ENCODE measurements at places on chromosomes 2 and 18.

DNA sequence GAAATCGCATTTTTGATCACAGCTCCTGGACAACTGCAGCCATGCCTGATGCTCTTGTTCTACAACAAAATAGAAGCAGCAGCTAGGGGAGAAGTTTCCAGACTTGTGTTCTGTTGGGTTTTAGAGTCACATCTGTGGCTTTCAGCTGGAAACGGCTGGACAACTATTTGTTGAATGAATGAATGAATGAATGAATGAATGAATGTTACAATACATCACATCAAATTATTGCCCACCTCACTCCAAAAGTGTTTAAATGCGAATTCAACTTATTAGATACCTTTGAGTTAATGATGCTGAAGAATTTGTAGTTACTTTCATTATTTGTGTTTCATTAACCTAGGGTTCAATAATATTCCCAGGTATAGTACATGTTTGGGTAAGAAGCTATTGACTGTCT, 8.5 kb upstream of the METTL21A start:
- DNase-seq, result no peak

DNA sequence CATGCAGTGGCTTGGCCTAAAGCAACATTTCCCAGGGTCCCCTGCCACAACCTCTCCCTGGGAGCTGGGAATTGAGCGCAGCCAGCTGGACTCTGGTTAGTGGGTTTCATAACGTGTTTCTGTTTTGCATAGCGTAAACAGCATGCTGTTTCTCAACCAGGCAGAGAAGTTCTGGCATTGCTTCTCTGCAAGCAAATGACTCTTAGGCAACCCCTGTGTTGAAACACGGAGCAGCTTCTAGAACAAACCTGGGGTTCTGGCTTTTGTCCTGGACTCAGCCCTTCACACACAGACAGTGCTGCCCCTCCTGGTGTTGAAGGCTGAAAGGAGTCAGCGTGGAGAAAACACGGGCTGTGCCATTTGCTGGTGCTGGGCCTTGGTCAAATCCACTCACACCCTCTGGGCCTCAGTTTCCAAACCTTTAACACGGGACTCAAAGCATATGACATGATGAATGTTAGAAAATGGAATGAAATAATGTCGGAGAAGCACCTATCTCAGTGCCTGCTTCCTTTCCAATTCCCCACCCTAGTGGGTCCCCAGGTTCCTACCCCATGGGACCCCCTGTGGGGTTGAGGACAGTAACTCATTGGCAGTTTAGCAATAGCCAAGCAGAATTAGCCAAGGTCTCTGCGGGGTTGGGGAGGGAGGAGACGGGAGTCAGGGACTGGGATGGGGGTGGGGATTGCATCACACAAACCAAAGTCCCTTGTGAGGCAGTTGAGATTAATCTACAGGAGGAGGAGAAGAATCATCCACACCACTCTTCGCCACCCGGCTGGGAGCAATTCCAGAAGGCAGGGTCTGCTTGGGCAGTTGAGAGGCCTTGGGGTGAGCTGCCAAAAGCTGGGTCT, 30.2 kb upstream of the IL1R2 start:
- DNase-seq, result no peak

DNA sequence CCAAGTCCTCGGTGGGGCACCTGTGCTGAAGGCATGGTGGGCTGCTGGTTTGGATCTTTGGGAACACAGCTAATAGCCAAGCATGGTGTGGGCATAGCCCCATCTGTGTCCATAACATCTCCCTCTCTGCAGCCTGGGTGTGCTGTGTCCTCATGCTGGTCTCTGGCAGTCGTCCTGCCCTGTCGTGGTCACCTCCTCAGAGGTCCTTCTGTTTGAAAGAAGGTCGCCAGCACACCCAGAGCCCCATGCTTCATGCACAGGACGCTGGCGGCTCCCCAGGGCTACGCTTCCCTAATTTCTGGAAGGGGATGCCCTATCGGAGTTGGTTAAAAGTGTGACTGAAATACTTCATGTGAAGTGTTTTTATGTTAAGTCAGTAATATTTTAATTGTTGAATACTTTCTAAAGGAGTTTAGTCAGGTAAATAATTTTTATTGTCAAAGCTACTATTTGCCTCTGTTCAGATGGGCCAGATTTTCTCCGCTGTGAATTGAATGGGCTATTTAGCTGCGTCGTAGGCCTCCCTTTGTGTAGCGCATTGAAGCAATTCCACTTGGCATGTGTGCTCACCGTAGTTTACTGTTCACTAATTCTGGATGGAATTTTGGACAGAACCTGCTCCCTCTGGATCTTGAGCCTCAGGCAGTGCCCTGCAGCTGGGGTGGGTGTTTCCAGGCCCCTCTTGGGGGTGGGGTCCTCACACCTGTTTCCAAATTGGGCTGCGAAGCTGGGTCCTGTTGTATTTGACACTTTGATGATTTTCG, 81.9 kb downstream of the WDSUB1 start:
- no peak for DNase-seq

DNA sequence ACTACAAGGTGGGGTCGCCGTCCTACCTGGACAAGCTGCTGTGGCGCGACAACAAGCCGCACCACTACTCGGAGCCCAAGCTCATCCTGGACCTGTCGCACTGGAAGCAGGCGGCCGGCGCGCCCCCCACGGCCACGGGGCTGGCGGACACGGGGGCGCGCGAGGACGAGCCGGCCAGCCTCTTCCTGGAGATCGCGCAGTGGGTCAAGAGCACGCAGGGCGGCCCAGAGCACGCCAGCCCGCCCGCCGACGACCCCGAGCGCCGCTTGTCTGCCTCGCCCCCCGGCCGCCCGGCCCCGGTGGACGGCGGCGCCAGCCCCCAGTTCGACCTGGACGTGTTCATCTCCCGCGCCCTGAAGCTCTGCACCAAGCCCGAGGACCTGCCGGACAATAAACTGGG, 90.4 kb downstream of the MRO start:
- no peak for DNase-seq

DNA sequence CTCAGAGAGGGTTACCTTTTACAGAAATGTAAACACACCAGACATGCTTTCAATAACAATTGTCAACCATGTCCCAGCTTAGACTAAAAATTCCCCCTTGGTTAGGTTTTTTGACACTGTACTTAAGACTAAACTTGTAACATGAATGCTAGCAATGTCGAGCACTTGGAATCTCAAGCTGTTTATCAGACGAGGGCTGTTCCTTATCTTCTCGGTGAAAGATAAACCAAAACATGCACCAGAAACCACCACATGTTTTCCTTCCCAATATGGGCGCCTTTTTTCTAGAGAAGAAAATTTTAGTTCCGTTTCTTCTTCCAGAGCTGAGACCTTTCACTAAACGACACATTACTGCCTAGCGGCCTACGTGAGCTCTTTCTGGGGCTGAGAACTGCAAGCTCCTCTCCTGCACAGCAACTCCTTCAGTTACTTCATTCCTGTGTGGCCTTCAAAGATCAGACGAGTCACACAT, 42.4 kb upstream of the ACKR3 start:
- no peak for DNase-seq

GRCh38 chr18:12306752-12307700, 1.0 kb upstream of the TUBB6 start:
- peak; percentile 37 for DNase-seq

DNA sequence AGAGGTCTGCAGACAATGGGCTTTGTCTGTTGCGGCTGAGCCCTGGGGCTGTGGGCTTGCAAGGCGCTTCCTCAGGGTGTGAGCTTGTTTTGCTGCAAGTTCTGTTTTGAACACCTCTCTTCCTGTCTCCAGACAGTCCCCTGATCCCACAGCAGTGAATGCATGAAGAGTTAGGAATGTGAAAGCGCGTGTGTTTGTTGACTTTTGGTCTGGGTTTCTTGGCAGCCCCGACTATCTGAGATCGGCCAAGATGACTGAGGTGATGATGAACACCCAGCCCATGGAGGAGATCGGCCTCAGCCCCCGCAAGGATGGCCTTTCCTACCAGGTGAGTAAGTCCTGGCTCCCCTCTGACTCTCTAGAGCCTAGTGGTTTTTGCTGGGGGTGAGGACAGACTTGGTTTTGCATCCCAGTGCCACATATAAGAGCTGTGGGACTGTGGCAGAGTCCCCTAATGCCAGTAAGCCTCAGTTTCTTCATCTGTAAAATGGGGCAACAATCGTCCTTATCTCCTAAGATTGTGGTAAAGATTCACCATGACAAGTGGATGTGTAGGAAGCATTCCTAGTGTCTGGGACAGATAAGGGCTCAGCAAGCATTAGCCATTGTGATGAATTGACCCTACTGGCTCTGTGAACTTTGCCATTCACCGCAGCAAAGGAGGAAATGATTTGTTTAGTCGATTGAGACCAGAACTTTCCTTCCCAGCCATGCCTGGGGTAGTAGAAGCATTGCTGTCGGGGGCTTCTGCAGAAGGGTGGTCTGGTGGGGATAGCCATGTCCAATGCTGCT, 3.0 kb downstream of the LBH start:
- DNase-seq, result no peak

GRCh38 chr2:189658306-189659212, 2.7 kb upstream of the ASNSD1 start:
- no peak for DNase-seq

DNA sequence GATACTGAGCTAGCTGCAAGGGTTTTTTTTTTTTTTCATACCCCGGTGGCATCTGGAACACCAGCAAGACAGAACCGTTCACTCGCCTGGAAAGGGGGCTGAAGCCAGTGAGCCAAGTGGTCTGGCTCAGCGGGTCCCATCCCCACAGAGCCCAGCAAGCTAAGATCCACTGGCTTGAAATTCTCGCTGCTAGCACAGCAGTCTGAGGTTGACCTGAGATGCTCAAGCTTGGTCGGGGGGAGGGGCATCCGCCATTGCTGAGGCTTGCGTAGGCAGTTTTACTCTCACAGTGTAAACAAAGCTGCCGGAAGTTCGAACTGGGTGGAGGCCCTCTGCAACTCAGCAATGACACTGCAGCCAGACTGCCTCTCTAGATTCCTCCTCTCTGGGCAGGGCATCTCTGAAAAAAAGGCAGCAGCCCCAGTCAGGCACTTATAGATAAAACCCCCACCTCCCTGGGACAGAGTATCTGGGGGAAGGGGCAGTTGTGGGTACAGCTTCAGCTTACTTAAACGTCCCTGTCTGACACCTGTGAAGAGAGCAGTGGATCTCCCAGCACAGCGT, 5.1 kb upstream of the MIB1 start:
- no peak for DNase-seq

DNA sequence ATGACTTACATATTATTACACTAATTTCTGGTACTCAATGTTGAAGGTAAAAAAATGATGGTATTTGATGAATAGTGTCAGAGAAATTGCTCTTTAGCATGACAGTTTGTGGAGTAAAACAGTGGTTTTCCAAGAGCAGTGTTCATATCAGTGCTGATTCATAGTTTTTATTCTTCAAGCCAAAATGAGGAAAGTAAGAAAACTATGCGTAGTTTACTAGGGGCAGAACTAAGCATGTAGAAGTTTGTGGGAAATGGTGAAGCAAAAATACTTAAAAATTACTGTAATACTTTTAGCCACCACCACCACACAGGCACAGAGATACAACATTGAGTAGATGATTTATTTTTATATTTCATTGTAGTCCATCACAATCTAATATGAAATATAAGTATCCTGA, 137.3 kb downstream of the ZNF804A start:
- no peak for DNase-seq

DNA sequence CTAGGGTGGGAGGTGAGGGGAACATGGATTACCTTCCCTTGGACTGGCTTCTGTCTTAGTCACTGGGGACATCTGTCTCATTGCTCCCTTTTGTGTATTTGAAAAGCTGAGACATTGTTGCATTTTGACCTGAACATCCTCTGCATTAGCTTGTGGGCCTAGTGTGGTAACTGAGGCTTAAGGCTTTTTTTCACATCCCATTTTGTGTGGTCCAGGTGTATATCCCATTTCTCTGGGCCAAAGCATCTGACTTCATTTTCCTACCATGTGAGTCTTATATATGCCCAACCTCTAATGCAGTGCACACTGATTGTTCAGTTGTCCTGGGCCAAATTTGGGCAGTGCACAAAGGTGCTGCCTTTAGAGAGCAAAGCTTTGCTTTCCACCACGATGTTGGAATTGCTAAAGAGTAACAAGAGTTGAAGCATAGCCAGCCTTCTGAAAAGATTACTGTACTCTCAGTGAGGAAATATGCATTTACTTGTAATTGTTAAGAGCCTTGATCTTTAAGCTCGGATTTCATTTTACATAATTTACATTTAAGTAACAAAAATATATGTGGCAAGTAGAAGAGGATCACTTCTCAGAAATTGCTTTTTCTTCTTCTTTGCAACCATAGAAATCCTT, 13.3 kb downstream of the PRKCE start:
- peak; percentile 39 for DNase-seq

DNA sequence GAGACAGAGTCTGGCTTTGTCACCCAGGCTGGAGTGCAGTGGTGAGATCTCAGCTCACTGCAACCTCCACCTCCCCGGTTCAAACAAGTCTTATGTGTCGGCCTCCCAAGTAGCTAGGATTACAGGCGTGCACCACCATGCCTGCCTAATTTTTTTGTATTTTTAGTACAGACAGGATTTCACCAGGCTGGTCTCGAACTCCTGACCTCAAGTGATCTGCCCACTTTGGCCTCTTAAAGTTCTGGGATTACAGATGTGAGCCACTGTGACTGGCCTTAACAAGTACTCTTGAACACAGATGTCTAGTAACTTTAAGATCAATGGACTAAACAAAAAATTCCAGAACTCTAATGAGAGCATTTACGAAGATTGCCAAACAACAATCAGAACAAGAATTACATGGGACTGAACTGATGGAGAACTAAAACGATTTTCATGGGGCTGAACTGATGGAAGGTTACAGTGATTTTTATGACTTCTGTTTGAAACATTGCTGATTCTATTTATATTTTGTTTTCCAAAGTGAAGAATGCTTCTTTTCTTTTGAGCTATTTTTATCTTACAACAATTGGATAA, 46.5 kb upstream of the ST3GAL5 start:
- no peak for DNase-seq

DNA sequence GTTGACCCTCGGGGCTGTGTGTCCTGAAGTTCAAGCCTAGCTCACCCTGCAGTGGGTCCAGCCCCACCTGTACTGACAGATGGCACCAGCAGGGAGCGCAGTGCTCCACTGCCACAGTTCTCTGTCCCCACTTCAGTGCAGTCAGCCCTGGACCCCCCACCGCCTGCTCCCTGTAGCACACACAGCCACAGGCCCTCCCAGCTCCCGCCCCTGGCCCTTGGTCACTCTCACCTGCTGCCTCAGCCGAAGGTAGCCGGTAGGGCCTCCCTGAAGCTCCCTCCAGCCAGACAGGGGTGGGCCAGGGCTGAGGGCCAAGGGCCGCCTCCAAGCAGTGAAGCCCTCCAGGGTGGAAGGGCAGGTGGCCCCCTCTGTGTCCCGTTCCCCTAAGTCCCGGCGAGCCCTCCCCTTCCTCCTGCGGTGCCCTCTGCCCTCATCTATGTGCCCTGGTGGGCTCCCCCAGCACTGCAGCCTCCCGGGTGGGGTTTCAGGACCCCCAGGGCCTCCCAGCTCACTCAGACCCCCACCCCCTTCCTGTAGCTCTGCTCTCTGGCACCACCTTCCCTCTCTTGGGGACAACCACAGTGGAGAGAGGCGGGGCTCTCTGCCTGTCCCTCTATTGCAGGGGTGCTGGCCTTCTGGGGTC, 10.8 kb upstream of the ALPP start:
- no peak for DNase-seq

- no peak for DNase-seq
Observed at GRCh38 chr18:59460072-59460420, 101.0 kb upstream of the LMAN1 start.

GRCh38 chr2:84486441-84487115, 27.5 kb upstream of the SUCLG1 start:
- no peak for DNase-seq

GRCh38 chr2:232325324-232326273, 53.0 kb upstream of the ALPP start:
- peak; percentile 34 for DNase-seq

- DNase-seq, result no peak
Observed at GRCh38 chr2:233584210-233584609, 17.6 kb upstream of the USP40 start.
